Stimulated activated CD4-positive, alpha-beta T cell treated with anti-CD3 and anti-CD28 coated beads, Interleukin-1b, Interleukin-23, amount 100 ng/mL, for 4 hours (primary cell): ENCODE measurements at places on chromosomes 7 and 10.

DNA sequence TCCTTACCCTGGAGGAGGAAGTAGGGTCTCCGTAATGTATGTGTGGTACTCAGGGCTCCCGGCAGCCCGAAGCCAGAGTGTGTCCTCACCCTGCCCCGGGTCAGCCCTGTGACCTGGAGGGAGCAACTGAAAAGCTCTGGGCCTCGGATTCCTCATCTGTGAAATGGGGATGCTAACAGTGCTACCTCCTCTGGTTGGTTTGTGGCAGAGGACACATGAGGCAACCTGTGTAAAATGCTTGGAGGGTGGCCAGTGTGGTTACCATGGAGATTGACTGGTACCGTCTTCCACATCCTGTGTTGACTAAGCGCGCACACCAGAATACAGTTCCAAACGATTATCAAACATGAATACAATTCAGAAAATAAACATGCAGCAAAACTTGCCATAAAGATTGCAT lies 163.8 kb upstream of the KLF6 start:
- no peak for DNase-seq

- DNase-seq: no peak
These were observed 65.8 kb downstream of the MINDY4 start for GRCh38 chr7:30836991-30837390.

GRCh38 chr7:112763298-112763697 lies 26.9 kb downstream of the TMEM168 start:
- DNase-seq: no peak

- DNase-seq: no peak
These were observed 14.4 kb downstream of the SPOCK2 start for GRCh38 chr10:72073708-72074573.

DNA sequence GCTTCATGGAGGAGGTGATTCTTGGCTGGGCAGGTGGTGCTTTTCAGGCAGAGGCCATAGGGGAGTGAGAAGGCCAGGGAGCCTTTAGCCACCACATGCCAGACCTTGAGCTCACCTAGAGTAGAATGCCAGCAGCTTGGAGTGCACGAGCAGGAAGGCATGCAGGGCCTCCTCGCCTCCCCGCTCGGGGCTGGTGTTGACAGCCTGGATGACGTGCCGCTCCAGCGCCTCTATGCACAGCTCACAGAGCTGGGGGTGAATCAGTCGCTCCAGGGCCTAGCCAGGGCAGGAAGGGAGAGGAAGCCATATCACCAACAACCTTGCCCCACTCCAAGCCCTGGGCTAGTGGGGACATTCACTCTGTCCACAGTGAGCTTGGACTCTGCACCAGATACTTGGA lies 15.7 kb downstream of the HPS1 start:
- no peak for DNase-seq

GRCh38 chr7:81845744-81846241 lies 75.9 kb upstream of the HGF start:
- DNase-seq: no peak

GRCh38 chr10:77103213-77103612 lies 534.4 kb downstream of the KCNMA1 start:
- no peak for DNase-seq

DNA sequence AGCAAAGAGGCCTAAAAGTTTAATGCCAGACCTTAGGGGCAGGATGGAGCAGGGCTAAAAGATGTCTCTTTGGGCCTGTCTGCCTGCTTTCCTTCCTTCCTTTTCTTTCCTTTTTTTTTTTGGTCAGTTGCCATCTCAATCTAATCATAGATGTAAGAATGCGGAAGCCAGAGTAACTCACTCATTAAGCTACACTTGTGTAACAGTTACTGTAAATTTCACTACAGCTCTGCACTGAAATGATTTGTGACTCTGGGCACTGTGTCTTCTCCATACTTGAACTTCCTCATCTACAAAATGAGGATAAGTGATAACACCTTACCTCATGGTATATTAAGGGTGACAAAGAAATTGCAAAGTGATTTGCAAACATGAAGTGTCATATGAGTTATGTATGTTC lies 75.5 kb upstream of the AGK start:
- no peak for DNase-seq

GRCh38 chr7:27633062-27633461 lies 29.6 kb downstream of the HIBADH start:
- no peak for DNase-seq

- no peak for DNase-seq
These were observed 28.9 kb upstream of the TNRC18 start for GRCh38 chr7:5452470-5452899.

DNA sequence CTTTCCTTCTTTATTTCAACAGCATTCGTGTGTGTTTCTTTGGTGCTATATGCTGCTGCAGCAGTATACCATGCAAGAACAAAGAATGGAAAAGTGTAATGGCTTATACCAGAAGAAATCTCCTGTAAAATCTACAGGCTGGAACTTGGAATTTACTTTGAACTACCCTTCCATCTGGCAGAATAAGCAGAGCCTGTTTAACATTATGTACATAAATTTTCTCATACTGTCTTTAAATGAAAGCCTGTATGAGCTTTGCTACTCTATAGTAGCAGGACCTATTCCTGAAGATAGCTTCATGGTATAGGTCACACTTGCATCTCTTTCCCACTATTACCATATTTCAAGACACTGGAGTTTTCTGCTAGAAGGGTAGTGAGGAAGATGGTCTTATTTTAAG lies 522.1 kb upstream of the GHITM start:
- no peak for DNase-seq

GRCh38 chr7:36203071-36203790 lies 50.2 kb downstream of the EEPD1 start:
- DNase-seq: no peak

DNA sequence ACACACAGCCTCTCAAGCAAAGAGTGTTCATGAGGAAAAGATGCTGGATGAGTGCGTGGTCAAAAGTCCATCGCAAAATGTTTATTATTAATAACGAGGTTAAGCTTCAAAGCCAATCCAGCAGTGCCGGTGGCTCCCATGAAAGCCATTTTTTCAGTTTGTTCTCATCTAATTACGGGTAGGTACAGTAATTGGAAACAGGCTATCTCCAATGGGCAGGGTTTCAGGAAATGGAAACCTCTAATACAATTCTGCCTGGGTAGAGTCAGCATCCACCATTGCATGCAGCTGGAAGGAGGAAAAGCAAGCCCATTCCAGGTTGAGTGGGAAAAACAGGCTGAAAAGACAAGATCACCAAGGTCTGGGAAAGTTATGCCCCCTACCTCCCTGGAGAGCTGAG lies 57.4 kb downstream of the GPAM start:
- no peak for DNase-seq

- DNase-seq: no peak
These were observed 177.9 kb downstream of the CHN2 start for GRCh38 chr7:29372351-29373090.

- DNase-seq: no peak
These were observed 89.5 kb downstream of the ZNF92 start for GRCh38 chr7:65463184-65463583.

- DNase-seq: no peak
These were observed 241.5 kb upstream of the IGFBP3 start for GRCh38 chr7:46162609-46163008.

GRCh38 chr7:158885624-158886023 lies 29.3 kb downstream of the DYNC2I1 start:
- DNase-seq: no peak

DNA sequence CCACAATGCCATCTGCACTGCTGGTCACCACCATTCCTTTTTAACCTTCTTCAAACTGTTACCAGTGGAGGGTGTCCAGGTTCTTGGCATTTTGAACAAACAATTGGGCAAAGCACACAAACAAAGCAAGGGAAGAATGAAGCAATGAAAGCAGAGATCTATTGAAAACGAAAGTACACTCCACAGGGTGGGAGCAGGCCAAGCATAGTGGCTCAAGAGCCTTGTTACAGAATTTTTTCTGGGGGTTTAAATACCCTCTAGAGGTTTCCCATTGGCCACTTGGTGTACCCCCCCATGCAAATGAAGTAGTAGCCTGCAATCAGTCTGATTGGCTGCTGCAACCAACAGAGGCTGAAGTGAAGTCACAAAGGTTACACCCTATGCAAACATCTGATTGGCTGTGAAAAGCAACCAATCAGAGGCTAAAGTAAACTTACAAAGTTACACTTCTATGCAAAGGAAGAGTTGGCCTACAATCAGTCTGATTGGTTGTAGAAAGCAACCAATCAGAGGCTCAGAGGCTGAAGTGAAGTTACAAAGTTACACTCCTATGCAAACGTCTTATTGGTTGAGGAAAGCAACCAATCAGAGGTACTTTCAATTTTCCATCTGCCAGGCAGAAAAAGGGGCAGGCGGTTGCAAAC lies 103.2 kb upstream of the WAC start:
- no peak for DNase-seq

DNA sequence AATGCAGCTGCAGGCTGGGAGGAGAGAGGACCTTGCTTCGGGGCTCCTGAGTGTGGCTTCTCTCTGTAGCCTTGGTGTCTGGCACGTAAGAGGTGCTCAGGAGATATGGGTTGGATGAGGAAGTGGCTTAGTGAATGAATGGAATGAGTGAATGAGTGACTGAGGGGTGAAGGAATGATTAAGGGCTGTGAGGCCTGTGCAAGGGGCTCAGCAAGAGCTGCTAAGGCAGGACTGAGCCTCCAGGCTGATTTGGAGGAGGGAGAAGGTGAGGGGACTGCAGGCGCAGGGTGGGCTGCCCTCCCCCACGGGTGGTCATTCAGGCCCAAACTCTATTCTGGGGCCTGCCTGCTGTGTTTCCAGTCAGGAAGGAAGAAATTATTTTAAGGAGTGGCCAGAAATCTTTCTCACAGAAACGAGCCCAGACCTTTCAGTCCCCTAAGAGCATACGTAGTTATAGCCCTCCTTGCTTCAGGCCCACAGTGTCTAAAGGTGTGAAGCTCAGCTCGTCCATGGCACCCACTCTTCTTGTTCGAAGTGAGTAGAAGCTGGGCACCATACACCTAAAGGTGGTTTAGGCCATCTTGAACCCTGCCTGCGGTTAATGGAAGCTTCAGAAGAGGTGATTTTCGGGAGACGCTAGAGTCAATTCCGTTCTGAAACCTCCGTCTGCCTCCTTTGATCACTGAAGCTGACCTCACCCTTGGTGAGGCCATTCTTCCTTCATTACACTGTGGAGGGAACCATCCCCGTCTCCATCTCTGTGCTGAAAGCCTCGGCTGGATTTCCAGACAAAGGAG lies 49.5 kb upstream of the SAMD8 start:
- DNase-seq: no peak

- DNase-seq: no peak
These were observed 72.1 kb upstream of the SEC61G start for GRCh38 chr7:54831046-54831643.

- no peak for DNase-seq
These were observed 463.6 kb upstream of the FOXK1 start for GRCh38 chr7:4218481-4218880.

DNA sequence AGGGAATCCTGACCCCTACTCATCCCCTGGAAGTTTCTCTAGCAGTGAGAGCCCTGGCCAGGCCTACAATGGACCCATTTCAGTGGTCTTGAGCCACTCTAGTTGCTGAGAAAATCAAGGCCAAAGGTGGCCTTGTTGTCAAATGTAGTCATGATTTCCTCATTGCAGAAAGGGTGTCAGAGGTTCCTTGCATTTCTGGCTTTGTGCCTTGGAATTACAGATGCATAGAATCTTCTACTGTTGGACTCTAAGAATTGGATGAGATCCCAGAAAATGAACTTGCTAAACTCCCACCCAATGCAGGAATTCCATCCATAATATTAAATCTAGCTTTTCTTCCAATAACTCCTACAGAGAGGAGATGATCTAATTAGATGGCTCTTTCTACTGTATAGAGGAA lies 12.2 kb downstream of the CPA2 start:
- DNase-seq: no peak

DNA sequence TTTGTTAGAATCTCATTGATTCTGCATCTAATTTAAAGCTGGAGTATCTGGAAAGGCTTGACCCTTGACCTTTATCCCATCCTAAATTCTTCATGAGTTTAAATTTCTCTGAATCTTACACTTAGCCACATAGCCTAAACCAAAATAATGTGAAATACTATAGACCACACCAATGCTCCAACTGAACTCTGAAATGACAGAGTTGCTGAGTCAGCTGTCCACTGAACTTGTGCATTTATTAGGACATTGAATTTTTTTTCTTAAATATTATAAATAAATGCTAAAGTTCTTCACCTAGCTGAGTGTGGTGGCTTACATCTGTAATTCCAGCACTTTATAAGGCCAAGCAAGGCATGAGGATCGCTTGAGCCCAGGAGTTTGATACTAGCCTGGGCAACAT lies 390.9 kb upstream of the PFKP start:
- DNase-seq: no peak

- no peak for DNase-seq
These were observed 5.6 kb upstream of the LEP start for GRCh38 chr7:128235471-128235870.

DNA sequence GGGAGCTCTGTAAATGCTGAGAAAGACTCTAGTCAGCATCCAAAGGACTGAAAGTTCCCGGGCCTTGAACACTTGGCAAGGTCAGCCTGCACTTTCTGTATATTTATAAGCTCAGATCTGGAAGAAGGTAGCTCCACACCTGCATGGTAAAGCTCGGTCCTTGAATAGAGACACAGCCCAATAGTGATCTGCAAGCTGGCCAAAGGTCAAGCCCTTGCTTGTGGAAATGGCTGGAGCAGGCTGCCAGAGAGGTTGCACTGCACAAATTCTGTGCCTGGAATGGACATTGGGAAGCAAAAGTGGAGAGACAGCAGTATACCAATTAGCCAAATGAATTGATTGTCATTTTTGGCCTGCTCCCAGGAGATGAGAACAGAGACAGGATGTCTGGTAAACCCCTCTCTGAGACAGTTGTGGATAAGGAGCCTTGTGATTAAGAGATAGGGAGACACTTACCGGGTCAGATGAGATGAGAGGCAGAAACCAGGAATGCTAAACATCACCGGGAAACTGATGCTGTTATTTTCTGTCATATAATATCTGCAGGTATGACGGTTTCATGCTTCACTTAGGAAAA lies 8.0 kb upstream of the FRA10AC1 start:
- no peak for DNase-seq

DNA sequence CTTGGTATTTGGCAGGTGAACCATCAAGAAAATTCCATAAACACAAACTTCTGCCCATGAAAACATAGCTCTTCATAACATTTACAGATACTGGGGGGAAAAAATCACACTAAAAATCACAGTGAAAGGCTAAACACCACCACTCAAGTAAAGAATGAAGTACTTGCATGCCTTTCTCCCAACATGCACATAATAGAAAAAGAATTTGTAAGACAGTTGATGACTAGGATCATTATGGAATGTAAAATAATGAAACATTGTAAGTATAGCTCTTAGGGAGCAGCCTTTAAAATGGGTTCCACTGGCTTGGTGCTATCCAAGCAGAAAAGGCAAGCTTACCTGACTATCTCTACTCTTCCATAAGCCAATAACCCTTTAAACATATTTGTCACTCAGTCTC lies 299.9 kb upstream of the LRRN3 start:
- DNase-seq: no peak

GRCh38 chr7:44639671-44640321 lies 33.4 kb downstream of the OGDH start:
- no peak for DNase-seq

GRCh38 chr10:49114718-49115014 lies 656 bp downstream of the VSTM4 start:
- no peak for DNase-seq
